NCI-H1417 treated with DMSO at 0.1 percent for 48 hours (cell line): ENCODE measurements at places on chromosomes 12 and 14.

DNA sequence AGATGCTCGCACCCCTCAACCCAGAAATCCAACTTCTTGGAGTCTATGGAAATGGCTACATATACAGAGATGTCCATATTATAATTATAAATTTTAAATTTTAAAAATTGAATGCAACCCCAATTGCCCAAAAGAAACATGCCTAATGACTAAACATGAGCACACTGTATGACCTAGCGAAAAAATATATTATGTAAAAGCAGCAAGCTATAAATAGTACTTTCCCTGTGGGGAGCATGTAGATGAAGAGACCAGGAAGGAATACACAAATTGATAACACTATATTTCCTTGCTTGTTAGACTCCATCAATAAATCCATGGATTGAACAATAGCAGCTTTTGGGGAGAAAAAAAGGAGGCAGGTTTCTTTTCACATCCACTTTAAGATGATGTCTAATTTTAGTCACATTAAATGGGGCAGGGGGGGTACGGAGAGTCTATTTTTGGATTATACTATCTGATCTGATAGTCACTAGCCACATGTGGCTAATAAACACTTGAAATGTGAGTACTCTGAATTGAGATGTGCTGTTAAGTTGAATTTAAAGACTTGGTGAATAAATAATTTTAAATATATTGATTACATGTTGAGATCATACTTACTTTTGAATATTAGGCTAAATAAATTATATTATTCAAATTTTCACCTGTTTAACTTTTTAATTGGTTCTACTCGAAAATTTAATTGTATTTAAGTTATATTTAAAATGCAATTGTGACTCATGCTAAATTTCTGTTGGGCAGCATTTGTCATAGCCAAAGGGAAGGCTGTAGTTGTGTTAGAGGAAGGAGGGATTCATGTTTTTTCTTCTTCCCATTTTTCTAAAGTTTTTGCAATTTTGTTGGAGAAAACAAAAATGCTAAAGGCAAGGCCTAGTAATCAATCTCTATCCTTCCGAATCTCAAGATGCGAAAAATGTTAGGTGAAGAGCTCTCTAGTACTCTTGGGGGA is 17.5 kb downstream of the MAX start:
- no peak for DNase-seq

DNA sequence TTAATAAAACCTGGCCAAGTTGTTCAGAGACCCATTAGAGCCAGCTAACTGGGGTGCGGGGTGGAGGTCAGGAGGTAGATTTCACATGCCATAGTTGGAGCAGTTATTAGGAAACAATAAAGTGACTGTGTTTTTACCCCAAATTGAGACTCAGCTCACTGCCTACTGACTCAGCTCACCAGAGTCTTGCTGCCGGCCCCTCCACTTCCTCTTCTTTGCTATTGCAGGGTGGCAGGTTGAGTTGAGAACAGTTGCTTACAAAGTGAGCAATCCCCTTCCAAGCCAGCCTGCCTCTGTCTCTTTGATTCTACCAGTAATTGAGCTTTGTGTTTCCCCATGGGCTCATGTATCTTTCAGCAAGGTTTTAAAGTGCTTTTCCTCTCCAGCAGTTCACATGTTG is 12.9 kb downstream of the ST8SIA1 start:
- DNase-seq = no peak

DNA sequence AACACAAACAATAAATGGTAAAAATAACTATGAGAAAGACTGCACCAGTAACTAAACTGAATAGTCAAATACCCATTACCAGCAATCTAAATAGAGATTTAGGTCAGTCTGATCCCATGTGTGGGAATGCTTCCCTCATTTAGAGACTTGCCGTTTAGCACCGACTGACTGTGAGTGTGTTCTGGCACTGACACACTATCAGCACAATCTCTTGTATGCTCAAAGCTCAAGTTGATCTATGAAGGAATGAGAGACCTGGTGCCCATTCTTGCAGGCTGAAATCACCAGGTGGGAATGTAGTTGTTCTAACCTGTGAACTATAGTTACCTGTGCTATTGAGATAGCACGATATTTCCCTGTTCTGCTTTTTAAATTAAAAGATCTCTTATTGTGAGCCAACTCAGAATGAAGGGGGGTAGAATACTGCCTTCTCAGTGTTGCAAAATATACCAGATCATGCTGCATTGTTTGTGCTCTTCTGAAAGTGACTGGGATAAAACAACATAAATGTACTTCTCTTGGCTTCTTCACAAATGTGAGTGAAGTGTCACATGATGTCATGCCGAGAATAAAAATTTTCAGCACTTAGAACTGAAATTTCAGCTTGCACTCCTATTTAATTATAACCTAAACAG is 99.6 kb downstream of the LIN7A start:
- DNase-seq = no peak

DNA sequence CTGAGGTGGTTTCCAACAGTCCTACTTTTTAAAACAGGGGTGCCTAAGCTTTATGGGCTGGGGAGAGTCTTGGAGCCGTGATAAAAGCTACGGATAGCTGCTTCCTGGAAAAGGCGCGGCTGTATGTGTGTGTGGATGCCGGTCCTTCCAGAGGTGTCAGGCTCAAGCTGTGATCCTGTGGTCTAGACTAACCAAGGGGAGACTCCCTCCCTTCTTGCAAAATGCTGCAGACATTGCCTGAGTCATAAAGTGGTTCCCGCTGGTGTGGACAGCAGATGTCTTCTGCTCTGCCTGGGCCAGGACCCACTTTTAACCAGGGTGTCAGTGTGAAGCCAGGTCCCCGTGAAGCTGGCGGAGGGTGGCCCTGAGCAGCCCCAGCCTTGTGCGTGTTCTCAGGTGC is 37.8 kb downstream of the CCDC92 start:
- no peak for DNase-seq

DNA sequence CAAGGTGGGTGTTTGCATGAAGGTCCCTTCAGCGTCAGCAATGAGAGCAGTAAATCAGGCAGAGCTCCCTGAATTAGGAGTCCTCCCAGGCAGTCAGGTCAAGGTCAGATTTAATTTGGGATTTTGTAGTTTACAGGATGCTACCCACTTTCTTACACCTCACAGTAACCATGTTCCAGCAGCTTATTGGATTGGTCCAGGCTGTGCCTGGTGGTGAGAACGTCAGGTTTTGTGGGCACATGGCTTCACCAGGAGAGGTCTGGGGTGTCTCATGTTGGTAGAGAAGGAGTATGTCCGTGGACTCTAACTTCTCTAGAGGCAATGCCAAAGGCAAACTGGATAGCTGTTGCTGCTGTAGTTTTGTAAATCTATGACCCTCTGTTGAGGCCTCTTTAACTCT is 158.3 kb downstream of the CACNA1C start:
- no peak for DNase-seq

DNA sequence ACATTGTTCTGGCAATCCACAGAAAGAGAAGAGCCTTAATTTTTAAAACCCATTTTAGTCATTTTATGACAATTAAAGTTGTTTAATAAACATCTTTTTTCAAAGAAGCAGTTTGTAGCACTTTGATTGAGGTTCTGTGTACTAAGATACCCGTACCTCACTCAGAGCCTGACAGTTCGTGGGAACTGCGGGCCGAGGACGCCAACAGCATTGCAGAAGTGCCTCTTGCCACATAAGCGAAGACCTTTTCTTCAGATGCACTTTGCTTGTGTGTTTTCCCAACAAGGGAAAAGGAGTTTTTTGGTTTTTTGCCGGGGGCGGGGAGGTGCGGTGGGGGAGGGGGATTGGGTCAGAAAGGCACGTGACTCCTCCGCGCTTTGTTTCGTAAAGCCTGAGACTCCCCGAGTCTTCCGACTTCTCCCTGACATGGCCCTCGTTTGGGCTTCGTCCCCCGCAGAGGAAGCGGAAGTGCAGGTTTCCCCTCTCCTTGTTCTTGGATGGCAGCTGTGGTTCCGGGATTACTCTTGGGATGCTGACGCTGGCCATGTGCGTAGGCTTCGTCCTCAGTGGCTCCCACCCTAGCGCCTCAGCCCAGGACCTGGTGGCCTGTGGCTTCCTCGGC is 70.8 kb downstream of the WDR20 start:
- DNase-seq = no peak

- DNase-seq = no peak
These were observed 8.5 kb upstream of the KRT75 start for GRCh38 chr12:52442600-52443061.

GRCh38 chr14:100818221-100818699 is 7.7 kb upstream of the MEG3 start:
- DNase-seq = no peak

DNA sequence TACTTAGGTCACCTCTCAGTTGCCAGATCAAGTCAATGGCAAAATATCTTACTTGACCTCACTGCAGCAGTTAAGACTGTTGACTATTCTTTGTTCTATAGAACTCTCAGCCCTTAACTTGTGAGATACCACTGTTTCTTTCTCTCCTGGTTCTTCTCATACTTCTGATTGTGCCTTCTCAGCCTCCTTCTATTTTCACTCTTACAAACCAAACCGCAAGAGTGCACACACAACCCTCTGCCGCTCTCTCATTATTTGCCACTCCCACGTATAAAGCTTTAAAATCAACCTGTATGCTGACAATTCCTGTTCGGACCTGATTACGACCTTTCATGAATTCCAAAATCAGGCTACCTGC is 4.5 kb downstream of the E2F7 start:
- DNase-seq = no peak

- peak; percentile 27 for DNase-seq
These were observed 318.7 kb downstream of the LRFN5 start for GRCh38 chr14:41925409-41925808.

DNA sequence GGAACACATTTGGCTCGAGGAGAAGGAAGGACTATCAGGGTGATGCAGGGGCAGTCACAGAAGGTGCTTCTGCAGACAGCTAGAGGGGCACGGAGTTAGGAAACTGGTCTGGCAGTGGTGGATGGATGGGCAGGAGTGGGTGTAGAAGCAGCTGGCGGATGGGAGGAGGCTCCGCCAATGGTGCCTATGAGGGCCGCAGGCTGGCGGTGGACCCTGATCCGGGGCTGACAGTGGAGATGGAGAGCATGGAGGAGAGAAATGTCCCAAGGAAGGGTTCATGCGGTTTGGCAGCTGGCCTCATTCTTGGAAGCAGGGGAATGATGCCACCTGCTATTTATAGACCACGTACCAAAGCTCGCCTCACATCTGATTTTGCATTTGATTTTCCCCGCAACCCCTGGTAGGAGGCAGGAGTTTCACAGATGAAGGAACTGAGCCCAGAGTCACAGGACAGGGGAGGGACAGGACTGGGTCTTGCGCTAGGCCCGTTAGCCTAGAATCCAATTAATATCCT is 237.1 kb downstream of the FOXN3 start:
- no peak for DNase-seq

DNA sequence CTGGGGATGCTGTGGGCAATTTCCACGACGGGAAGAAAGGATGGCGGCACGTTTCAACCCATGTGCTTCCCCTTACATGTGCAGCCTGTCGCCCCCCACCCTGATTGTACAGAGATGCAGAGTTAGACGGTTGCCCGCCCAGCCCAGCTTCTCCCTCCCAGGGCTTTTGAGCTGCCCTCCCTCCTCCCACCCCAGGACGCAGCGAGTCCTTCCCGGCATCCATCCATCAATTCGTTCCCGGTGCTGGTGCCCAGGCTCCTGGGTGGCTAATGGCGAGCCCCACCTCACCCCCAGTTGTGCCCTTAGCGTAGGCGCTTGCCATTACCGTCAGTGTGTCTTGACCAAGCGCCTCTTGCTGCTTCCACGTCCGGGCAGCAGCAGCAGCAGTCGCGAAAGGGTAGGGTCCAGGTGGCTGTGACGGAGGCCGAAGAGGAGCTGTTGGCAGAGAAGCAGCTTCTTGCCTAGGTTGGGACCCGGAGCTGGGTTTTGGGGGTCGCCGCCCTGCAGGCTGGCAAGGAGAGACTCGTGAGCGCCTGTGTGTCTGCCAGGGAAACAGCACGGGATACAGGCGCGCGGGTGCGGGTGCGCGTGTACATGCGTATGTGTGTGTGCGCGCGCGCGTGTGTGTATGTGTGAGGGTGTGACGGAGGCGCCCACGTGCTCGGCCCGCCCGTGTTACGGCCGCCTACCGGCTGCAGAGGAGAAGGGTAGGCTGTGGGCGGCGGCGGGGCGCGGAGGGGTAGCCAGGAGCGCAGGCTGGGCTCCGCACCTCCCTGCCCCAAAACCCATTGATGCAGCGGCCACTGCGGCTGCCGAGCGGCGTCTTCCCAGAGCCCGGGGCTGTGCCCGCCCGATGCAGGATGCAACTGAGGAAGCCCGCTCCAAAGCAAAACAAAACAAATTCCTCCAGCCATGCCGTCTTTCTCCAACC is at the start of gene SLC6A15:
SLC6A15 (minus strand) TSS at position 602 of the 931 bp plus-strand sequence. CDS start 20,679 bp downstream, outside the sequence.
- DNase-seq = peak; percentile 83

DNA sequence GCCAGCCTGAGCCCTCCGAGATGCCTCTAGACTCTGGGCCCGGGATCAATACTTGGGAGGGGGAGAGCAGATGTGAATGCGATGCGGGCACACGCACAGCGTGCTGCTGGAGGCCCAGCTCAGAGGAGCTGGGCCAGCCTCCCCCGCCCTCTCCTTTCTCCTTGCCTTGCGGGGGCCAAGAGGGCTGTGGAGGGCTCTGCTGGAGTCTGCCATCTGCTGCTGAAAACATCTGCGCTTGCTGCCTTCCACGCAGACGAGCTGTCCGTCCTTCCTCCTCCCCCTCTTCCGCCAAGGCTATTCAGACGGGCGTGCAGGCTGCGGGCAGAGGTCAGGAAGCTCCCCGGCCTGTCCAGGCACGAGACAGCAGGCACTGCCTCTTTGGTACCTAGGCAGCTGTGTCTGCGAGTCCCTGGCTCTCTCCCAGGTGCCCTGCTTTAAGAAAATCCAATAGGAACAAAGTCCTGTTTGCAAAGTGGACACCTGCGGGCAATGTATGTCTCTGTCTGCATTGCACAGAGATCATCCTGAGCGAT is 75.2 kb downstream of the SPRING1 start:
- peak; percentile 39 for DNase-seq
